ENCODE measurements at places on chromosomes 7 and 10. TPM values are rescaled to one million over a fixed set of nuclear protein-coding genes. Genes with fewer than 3 reads are reported as not detected.

GRCh38 chr10:85547460-85548023 is 819.1 kb downstream of the GRID1 start:
- no peaks in the 10 kb centered on the region for H3K4me1 ChIP-seq
- DNase-seq: no peak
- H3K27me3 ChIP-seq: no peaks in the 10 kb centered on the region
- no peak overlapping the region for H3K27ac ChIP-seq

The VWDE gene
- total RNA-seq: not detected

- no peaks in the 10 kb centered on the region for H3K27me3 ChIP-seq
- no peaks in the 10 kb centered on the region for H3K4me1 ChIP-seq
- H3K4me3 ChIP-seq: no peak overlapping the region
- H3K27ac ChIP-seq: no peak overlapping the region
- peaks cover 16% of the 10 kb centered on the region for H3K36me3 ChIP-seq
- DNase-seq: no peak
These were observed 73.7 kb upstream of the CAMK2B start for GRCh38 chr7:44398953-44399574.

The ADARB2 gene
- 3.1 TPM for total RNA-seq

- H3K27me3 ChIP-seq: no peaks in the 10 kb centered on the region
- H3K4me3 ChIP-seq: no peak overlapping the region
- H3K27ac ChIP-seq: no peak overlapping the region
- no peak for DNase-seq
These were observed 1086.9 kb downstream of the XPNPEP1 start for GRCh38 chr10:108836362-108836761.

DNA sequence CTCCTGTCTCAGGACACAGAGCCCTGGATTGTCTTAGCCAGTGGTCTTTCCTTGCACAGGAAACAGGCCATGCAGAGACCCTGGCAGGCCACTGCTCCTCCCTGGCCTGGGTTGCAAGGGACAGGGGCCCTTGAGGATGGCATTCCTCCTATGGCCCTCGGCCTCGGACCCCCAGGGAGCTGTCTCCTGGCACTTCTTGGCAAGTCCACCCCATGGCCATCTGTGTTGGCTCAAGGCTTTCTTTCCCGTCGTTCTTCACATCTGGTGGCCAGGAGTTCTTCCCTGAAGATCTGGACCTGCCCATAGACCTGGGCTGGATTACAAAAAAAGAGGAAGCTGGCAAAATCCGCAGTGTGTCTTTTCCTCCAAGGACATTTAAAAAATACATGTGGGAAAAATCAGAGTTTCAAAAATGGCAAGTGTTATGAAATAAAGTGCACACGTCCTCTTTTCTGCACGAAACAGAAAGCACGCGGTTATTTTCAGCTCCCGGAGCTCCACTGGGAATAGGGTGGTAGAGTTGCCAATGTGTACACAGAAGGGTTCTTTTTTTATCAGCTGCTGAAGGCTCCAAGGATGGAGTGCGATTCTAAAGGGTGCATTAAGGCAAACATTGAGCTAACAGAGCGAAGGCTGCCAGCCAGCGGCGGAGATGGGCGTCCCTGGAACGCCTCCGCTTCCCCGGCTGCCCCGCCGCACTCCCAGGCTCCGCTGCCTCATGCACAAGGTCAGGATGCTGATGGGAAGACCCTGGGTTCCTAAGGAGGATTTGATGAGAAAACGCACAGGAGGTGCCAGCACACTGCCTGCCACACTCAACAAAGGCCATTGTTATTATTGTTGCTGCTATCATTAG is 62.8 kb upstream of the FAM20C start:
- H3K36me3 ChIP-seq: no peaks in the 10 kb centered on the region
- no peaks in the 10 kb centered on the region for H3K27me3 ChIP-seq
- peak overlapping the region; percentile 62 for H3K27ac ChIP-seq
- peak overlapping the region; percentile 55 for H3K4me3 ChIP-seq
- no peak for DNase-seq
- H3K4me1 ChIP-seq: peaks cover 32% of the 10 kb centered on the region

The JAKMIP3 gene
- 1.4 TPM for total RNA-seq

GRCh38 chr10:91653219-91653870 is 20.5 kb upstream of the PPP1R3C start:
- no peak for DNase-seq
- H3K27me3 ChIP-seq: no peaks in the 10 kb centered on the region
- H3K27ac ChIP-seq: no peak overlapping the region
- H3K36me3 ChIP-seq: no peaks in the 10 kb centered on the region
- H3K4me3 ChIP-seq: no peak overlapping the region

GRCh38 chr10:69696073-69696731 is 66.2 kb downstream of the FAM241B start:
- H3K27ac ChIP-seq: no peak overlapping the region
- DNase-seq: no peak
- no peaks in the 10 kb centered on the region for H3K27me3 ChIP-seq
- no peak overlapping the region for H3K4me3 ChIP-seq
- H3K36me3 ChIP-seq: no peaks in the 10 kb centered on the region
- H3K4me1 ChIP-seq: no peaks in the 10 kb centered on the region

DNA sequence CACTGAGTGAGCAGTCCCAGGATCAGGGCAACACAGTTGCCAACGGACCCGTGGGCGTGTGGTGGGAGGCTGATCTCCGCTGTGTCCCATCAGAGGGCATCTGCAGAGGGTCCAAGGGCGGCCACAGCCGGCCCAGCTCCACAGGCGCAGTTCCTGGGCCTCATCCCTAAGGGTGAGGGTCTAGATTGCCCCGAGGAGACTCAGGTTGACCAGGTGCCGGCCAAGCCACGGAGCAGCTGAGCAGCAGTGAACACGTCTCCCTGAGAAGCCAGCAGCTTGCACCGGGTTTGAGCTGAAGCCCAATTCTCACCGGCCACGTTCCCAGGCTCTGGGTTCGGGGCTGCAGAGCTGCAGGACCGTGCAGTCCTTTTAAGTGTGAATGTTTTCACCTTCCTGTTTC is 58.8 kb upstream of the ADGRA1 start:
- H3K27ac ChIP-seq: no peak overlapping the region
- no peak for DNase-seq
- no peaks in the 10 kb centered on the region for H3K36me3 ChIP-seq
- H3K4me3 ChIP-seq: no peak overlapping the region
- H3K4me1 ChIP-seq: no peaks in the 10 kb centered on the region

Data from thoracic aorta (tissue), 2 donors.